ENCODE measurements at places on chromosomes 4 and X.
A peak's percentile ranks its signal among the peaks of the same experiment; 100 is the strongest.

DNA sequence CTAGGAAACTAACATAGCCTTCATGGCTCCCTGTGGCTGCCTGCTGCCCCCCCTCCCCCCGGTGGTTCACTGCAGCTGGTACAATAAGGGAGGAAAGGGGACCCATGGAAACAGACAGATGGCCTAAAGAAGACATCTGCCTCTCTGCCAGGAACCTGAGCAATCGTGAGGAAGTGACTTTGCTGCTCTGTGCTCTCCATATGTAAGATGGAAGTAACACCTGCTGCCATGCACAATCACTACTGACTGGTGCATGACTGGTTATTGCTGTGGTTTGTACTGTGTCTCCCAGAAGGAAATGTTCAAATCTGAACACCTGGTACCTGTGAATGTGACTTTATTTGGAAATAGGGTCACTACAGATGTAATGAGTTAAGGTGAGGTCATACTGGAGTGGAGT lies 43.6 kb downstream of the CD99L2 start:
- DNase-seq, result peak; percentile 87

DNA sequence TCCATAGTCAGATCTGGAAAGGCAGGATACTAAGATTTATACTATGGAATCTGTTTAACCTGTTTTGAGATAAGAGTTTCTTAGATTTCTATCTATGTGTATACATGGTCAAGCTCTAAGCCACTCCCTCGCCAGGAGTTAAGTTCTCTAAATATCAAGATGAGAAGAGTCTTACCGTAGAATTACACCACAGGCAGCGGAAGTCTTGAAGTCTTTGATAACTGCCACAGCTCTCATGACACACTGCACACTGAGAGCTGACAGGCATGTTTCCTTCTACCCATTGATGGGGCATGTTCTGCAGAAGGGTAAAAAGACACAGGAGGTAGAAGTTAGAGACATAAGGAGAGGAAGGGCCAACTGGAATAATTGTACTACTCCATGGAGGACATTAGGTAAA lies 67.7 kb downstream of the DGKK start:
- DNase-seq, result no peak

GRCh38 chr4:76787898-76788297 lies 110.0 kb downstream of the SOWAHB start:
- no peak for DNase-seq

DNA sequence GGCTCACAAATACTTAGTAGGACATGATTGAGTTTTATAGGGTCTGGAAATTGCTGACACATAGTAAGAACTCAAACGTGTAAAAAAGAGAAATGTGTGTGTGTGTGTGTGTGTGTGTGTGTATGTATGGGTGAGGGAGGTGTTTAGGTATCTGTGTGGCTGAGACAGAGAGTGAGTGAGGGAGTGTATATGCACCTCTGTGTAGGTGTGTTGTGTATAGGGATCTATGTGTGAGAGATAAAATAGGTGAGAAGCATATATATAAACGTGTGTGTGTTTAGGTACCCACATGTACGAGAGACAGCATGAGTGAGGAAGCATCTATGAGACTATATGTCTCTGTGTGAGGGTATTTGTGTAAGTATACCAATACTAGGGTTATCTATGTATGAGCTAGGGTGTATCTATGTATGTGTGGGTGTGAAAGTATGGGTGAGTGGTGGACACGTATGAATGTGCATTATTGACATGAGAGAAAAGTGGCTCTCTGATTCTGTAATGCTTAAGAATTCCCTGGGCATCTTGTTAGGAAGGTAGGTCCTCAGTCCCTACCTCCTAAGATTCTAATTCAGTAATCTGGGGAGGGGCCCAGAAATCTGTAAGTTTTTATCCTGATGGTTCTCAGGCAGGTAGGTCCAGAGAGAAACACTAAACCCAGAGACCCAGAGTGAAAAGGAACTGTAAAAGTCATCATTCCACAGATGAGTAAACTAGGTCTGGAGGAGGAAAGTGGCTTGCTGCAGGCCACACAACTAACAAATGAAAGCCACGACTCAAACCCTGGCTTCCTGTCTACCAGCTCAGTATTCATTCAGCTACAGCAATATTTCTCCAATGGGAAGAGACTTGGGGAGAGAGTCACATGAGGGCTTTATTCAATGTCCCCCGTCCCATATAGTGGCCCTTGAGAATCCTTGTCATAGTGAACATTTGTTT lies 237.0 kb downstream of the IDS start:
- DNase-seq, result no peak

DNA sequence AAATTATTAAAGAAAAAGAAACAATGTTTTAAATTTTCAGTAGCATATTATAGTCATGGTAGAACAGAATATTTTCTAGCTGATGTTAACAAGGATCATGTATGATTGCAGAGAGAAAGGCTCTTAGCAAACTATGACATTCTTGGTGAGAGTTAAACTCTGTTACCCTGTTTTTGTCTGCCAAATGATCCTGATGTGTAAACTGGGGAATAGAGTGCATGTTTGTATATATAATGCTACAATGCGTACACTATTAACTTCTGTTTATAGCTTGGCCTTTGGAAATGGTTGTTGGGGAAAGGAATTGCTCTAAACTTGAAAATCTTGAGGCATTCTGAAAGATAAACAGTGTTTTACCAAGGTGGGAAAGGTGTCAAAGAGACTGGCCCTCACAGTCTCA lies 292.7 kb downstream of the ARHGAP24 start:
- no peak for DNase-seq

GRCh38 chrX:79161655-79162054 lies 17.2 kb downstream of the GPR174 start:
- no peak for DNase-seq

GRCh38 chrX:13547671-13548070 lies 21.7 kb upstream of the EGFL6 start:
- no peak for DNase-seq

GRCh38 chr4:106367072-106367471 lies 1.5 kb downstream of the GIMD1 start:
- no peak for DNase-seq

GRCh38 chr4:57159866-57160265 lies 49.7 kb upstream of the IGFBP7 start:
- no peak for DNase-seq

DNA sequence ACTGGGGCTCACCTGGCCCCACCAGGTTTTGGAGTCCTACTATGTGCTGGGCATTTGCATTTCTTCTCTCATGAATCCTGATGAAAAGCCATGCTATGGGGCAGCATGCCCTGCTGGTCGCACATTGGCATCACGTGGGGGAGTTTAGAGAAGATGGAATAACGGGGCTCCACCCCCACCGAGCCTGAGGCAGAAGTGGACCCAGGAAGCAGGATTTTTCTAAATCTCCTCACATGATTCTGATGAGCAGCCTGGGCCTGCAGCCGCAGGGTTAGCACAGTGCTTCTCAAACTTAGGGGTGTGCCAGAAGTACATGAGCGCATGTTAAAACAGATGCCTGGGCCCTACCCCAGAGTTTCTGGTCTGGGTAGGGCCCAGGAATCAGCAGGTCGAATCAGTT lies 4.6 kb upstream of the SORCS2 start:
- DNase-seq, result no peak

DNA sequence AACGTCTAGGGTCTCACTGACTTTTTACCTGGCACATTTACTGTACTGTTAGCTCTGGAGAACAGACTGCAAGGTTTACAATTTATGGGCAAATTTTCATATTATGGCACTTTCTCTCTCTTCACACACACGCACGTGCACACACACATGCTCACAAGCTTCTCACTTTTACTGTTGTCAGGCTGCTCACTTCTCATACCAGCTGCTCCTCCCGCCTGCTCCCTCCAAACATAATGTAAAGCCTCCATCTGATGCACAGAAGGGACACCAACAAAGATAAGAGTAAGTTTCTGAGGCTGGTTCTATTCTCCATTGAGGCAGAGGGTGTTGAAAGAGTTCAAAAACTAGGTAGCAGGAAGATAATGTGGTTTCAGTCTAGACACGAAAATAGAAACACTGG lies 128.9 kb upstream of the DCLK2 start:
- DNase-seq, result no peak

DNA sequence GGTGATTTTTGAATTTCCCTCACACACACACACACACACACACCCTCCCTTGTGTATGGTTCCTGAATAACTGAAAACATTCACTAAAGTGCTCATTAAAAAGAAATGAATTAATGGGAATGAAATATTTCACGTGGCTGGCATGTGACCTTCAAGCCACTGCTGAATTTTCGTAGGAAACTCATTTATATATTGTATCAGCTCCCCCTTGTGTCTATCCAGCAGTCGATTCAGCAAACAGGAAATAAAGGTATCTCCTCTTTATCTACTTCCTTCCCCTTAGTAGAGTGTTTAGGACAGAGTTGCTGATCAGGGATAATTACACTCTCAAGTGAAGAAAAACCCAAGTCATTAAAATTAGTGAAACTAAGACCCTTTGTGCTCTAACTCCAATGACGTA lies 912.6 kb upstream of the LCORL start:
- DNase-seq, result no peak

GRCh38 chr4:141575884-141576283 lies 60.5 kb upstream of the IL15 start:
- no peak for DNase-seq

- DNase-seq, result no peak
These were observed 93.0 kb downstream of the FAM53A start for GRCh38 chr4:1591107-1591506.

DNA sequence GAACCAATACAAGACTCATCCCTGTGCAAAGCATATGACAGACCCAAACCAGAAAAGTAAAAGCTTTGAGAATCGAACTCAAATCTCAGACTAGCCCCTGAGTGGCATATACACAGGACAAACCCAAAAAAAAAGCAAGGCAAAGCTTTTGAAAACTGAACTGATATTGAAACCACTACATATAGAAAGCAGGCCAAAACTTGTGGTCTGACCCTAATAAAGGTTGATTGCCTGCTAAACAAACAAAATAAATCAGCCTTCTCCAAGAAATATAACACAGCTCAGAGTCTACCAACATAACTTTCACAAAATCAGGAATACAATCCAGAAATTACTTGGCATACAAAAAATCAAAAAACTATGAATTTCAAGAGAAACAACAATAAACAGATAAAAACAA lies 40.3 kb downstream of the LRBA start:
- no peak for DNase-seq

GRCh38 chr4:110597582-110597981 lies 25.3 kb downstream of the PITX2 start:
- DNase-seq, result no peak

GRCh38 chr4:177041356-177041755 lies 248.6 kb upstream of the VEGFC start:
- no peak for DNase-seq

- DNase-seq, result no peak
These were observed 33.3 kb upstream of the UGT2A3 start for GRCh38 chr4:68984947-68985346.

- no peak for DNase-seq
These were observed 361.0 kb downstream of the GRXCR1 start for GRCh38 chr4:43253541-43253940.

Data from DMS 273 treated with DMSO at 0.1 percent for 48 hours (cell line).